A549 treated with AZD2906 at 1 μM for 4 hours (cell line): ENCODE measurements at places on chromosomes 1 and 21. TPM values are rescaled to one million over a fixed set of nuclear protein-coding genes. Genes with fewer than 3 reads are reported as not detected.

Gene S100A10
- total RNA-seq: 2,226 to 2,594 TPM (median 2,422 TPM) in 5 replicates

Gene DCAF6
- total RNA-seq: 22.3 to 31.0 TPM (median 24.2 TPM) in 5 replicates

Gene LAMB3
- total RNA-seq: 18.5 to 23.0 TPM (median 20.3 TPM) in 5 replicates

Gene ZMYND12
- total RNA-seq: 0.14 to 0.63 TPM (median 0.34 TPM) in 5 replicates

Gene ERG
- total RNA-seq: 0.05 to 0.06 TPM (median 0.05 TPM) in 3 of 5 replicates, not detected in the others

Gene OR14A2
- total RNA-seq: not detected in 5 replicates

Gene TSSK3
- total RNA-seq: 0.29 TPM in 1 of 5 replicates, not detected in the others

Gene CYYR1
- total RNA-seq: not detected in 5 replicates

Gene CCDC27
- total RNA-seq: not detected in 5 replicates

Gene CRYZL1
- 11.7 to 13.5 TPM (median 12.4 TPM) in 5 replicates for total RNA-seq

Gene RGS13
- not detected in 5 replicates for total RNA-seq

Gene RPTN
- 0.02 TPM in 2 of 5 replicates, not detected in the others for total RNA-seq

Gene CLCA2
- total RNA-seq: not detected in 5 replicates

Gene HEYL
- 3.1 to 3.5 TPM (median 3.4 TPM) in 5 replicates for total RNA-seq

Gene WNT2B
- total RNA-seq: 0.19 to 0.42 TPM (median 0.20 TPM) in 5 replicates

Gene OR2M3
- not detected in 5 replicates for total RNA-seq

Gene C8A
- not detected in 5 replicates for total RNA-seq

Gene LAMC2
- total RNA-seq: 16.8 to 21.5 TPM (median 17.5 TPM) in 5 replicates

Gene GPR25
- total RNA-seq: not detected in 5 replicates

Gene FLG
- 0.01 TPM in 3 of 5 replicates, not detected in the others for total RNA-seq

Gene TRPM2
- 7.5 to 10.7 TPM (median 8.7 TPM) in 5 replicates for total RNA-seq

Gene TGFB2
- total RNA-seq: 7.9 to 12.7 TPM (median 9.1 TPM) in 5 replicates
